ENCODE measurements at places on chromosomes 1 and 21.

DNA sequence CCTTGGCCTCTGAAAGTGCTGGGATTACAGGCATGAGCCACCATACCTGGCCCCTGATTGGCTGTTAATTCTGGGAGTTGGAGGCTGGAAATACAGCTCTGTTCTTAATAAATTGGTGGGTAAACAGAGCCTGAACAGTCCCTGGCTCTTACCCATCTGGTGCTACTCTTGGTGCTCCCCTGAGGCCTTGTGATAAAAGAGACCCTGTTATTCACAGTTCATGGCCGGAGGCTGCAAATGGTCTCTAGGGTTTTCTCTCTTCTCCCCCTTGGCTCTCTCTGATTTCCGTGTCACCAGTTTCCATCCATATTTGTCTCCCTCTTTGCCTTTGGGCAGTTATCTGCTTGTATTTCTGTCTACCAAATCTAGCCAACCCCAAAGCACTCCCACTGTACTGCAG, 17.2 kb downstream of the NFASC start:
- DNase-seq: no peak

GRCh38 chr1:27873671-27874384, 1.5 kb downstream of the THEMIS2 start:
- DNase-seq: no peak

DNA sequence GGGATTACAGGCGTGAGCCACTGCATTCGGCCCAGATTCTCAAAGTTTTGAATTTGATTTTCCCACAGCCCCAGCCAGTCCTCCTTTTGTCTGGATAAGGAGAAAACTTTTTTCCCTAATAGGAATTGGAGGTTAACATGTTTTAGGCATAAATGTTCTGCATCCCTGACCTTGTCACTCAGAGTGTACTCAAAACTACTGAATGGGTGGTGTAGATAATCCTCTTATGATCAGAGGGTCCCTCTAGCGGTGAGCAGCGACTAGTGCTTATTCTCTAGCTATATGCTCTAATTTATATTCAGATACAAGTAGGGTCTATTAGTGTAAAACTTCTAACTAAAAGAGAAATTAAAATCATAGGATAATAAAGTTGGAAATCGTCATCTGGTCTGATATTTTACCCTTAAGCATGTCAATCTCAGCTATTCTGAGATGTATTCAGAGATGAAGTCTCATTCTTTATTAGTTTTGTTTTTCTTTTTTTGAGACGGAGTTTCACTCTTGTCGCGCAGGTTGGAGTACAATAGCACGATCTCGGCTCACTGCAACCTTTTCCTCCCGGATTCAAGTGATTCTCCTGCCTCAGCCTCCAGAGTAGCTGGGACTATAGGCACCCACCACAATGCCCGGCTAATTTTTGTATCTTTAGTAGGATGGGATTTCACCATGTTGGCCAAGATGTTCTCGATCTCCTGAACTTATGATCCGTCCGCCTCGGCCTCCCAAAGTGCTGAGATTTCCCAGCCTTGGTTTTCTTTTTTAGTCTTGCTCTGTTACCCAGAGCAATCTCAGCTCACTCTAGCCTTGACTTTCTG, 2.7 kb upstream of the PSMD4 start:
- DNase-seq: peak; percentile 48

GRCh38 chr1:100353071-100353801, 930 bp downstream of the CDC14A start:
- peak; percentile 25 for DNase-seq

- DNase-seq: peak; percentile 84
Measured at GRCh38 chr1:100627054-100627716, 89.2 kb downstream of the GPR88 start.

- no peak for DNase-seq
Measured at GRCh38 chr1:205303247-205303888, 18.2 kb downstream of the NUAK2 start.

DNA sequence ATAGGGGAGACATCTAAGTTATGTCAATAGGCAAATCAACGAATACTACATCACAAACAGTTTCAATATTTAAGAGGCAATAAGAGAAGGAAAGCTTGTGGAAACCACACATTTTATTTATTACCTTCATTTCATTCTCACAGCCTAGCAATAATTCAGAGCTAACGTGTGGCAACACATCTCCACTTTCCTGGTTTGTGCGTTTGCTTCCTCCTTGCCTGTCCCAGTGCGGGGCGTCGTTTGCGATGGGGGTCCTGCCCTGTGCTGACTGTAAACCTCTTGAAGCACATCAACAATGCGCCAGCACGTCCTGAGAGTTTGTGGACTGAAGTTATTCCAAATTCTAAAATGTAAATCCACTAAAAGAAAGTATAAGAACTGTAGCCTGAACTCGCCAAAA, 14.4 kb upstream of the VPS26C start:
- no peak for DNase-seq

DNA sequence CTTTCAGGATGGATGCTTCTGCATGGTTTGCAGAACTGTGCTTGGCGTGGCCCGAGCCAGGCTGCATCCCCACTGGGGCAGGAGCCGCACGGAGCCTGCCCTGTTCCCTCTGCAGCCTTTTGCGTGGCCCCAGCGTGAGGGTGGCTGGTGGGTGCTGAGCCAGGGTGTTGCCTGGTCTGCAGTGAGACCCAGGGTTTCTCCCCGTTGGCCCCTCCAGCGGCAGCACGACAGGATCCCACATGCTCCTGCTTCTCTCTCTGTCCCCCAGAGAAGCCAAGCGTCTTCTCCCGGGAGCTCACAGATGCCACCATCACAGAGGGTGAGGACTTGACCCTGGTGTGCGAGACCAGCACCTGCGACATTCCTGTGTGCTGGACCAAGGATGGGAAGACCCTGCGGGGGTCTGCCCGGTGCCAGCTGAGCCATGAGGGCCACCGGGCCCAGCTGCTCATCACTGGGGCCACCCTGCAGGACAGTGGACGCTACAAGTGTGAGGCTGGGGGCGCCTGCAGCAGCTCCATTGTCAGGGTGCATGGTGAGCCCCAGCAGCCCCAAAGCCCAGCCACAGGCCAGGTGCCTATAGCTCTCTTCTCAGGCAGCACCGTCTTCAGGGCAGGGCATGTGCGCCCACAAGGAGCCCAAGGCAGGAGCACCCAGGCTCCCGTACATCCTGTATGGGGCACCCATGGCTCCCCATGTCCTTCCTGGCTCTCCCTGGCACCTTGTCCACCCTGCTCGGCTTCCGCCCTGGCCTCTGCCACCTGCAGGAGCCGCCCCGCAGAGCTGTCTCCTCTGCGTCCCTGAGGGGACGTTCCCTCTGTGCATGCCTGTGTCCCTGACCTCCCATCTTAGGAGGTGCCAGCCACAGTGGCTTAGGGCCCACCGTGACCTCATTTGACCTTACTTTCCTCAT, 78.9 kb downstream of the OBSCN start:
- no peak for DNase-seq

DNA sequence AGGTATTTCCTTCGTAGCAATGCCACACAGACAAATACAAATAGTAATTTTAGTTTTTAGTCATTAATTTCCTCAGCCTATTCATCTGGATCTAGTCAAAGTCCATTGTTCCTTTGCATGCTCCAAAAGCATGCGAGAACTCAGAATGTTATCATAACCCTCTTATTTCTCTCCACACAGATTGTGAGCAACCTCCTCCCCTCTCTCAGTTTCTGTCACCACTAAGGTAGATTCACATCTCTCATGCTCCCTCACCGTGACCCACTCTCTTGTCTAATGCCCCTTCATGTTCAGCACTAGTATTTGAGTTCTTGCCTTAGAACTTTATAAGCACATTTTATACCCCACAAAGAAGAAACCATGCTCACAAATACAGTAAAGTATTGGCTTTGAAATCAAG, 582.4 kb downstream of the PLA2G4A start:
- DNase-seq: no peak

GRCh38 chr1:167832693-167833092, 81.2 kb downstream of the ADCY10 start:
- no peak for DNase-seq

- DNase-seq: no peak
Measured at GRCh38 chr1:168304865-168305264, 24.2 kb downstream of the TBX19 start.

GRCh38 chr1:19824541-19824940, 9.5 kb upstream of the RNF186 start:
- DNase-seq: no peak

GRCh38 chr1:91404151-91405012, at the start of gene HFM1:
HFM1 (minus strand) TSS chr1:91404837; CDS start chr1:91401082, 3,755 bp downstream.
- peak; percentile 52 for DNase-seq

- no peak for DNase-seq
Measured at GRCh38 chr1:108886292-108886691, 9.5 kb downstream of the GPSM2 start.

DNA sequence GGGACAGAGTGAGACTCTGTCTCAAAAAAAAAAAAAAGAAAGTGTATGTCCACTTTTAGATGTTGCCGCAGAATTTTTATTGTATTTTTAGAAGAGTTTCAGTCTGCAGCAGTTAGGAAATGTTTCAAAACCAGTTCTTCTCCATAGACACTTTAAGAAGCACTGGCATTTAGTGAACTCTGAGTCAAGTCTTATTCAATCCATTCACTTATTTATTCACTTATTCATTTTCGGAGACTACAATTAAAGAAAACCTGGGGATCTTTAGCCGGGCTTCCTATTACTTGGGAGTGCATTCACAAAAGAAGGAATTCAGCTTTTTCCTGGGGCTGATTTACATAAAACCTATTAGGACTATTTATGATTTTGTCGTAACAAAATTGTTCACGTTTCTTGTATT, 12.3 kb downstream of the RCAN3 start:
- no peak for DNase-seq

DNA sequence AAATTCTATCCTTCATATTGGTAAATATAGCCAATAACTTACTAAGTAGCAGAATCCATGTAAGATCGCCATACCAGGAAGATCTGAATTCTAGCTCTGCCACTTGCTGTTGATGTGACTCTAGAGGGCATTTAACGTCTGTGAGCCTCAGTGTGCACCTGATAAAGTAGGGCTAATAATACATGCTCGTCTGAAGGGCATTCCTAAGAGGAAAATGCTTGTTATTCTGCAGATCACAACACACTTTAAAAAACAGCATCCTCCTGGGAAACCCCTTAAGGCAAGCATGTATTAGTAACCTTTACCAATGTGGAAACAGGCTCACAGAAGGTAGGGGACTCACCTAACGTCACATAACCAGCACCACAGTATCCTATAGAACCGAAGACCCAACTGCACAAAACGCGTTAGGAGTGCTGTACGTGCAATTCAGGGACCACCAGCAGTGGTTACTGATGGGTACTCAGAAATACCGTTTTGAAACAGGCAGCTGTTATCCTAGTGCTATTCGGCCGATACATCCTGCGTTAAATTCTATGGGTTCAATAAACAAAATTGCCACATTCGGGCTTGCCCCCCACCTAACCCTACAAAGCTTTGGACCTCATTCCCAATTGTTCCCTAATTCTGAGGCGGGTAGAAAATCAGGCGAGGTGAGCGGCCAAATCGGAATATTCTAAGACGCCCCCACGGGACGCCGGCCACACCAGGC, 758 bp downstream of the DEPDC1 start:
- DNase-seq: peak; percentile 6

DNA sequence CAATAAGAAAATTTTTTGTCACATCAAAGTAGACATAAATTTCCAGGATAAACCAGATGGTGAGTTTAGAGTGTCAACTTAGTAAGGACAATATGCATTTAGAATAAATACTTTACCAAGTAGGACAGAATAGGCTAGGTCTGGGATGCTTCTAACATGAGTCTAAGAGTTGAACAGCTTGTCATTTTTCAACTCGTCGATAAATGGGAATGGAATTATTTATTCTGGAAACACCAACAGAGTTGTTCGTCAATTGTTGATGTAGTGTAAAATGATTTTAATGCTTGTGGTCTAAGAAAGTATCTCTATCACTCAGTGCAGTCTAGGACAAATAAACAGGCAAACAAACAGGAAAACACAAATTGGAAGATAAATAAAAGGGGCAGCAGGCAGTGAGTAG, 358.4 kb upstream of the ST6GALNAC5 start:
- no peak for DNase-seq

DNA sequence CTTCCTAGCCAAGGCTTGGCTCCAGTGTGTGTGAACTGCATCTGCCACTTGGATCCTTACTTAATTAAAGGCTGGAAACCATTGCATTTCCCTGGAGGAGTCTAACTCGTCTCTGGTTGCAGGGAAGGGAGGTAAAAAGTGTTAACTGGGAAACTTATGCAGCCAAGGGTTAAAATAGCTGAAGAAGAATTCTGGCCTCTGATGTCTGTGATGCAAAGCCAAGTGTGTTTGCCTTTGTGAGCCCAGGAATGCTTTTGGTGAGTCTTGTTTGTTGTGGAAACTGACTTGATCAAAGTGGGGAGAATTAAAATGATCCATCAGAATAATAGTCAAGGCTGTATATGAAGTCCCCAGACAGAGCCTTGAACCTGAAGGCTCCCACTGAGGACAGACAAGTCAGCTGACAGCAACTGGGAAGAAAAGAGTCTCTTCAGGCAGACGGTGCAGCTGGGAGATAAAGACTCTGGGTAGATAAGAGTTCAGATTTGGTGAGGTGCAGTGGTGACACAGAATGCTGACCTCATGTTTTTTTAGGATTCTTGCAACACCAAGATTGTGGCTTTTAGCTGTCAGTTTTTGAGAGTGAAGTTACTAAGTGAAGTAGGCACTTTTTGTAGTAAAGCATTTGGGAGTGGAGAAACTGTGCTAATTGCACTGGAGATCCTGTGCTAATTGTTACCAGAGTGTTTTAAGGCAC, 59.5 kb upstream of the WLS start:
- no peak for DNase-seq

DNA sequence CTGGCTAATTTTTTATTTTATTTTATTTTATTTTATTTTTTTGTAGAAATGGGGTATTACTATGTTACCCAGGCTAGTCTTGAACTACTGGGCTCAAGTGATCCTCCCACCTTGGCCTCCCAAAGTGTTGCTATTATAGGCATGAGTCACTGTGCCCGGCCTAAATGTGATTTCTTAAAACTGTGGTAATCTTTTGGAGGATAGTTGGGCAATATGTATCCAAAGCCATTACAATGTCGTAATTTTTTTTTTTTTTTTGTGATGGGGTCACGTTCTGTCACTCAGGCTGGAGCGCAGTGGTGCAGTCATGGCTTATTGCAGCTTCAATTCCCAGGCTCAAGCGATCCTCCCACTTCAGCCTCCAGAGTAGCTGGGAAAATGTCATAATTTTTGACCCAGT, 14.2 kb downstream of the ETV3L start:
- no peak for DNase-seq

DNA sequence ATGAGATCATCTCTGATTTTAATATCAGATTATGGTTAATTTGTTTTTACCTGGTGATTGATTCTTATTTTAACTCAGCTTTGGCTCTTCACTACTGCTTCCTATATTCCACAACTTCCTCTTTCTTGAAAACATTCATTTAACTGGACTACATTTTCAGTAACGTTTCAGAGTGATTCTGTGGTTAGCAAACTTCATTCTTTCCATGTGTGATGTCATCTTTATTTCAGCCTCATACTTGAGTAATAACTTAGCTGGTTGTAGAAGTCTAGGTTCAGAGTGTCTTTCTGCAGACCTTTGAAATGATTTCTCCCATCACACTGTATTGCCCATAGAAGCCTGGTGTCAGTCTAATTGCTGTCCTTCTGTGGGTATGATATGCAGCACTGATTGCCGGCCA, 36.0 kb upstream of the SLC35F3 start:
- peak; percentile 26 for DNase-seq

GRCh38 chr1:169604781-169605560, 18.7 kb upstream of the F5 start:
- DNase-seq: no peak

GRCh38 chr1:13793088-13793730, 93.2 kb downstream of the PRDM2 start:
- DNase-seq: no peak

GRCh38 chr1:157152510-157152909, 14.3 kb upstream of the ETV3 start:
- no peak for DNase-seq

- DNase-seq: peak; percentile 15
Measured at GRCh38 chr1:6033986-6034749, 11.5 kb upstream of the KCNAB2 start.
